ENCODE measurements at places on chromosomes 16 and 17.

- peak; percentile 55 for DNase-seq
Measured at GRCh38 chr17:15278924-15279477, 13.9 kb upstream of the PMP22 start.

- no peak for DNase-seq
Measured at GRCh38 chr17:14933676-14934075, 331.4 kb downstream of the PMP22 start.

DNA sequence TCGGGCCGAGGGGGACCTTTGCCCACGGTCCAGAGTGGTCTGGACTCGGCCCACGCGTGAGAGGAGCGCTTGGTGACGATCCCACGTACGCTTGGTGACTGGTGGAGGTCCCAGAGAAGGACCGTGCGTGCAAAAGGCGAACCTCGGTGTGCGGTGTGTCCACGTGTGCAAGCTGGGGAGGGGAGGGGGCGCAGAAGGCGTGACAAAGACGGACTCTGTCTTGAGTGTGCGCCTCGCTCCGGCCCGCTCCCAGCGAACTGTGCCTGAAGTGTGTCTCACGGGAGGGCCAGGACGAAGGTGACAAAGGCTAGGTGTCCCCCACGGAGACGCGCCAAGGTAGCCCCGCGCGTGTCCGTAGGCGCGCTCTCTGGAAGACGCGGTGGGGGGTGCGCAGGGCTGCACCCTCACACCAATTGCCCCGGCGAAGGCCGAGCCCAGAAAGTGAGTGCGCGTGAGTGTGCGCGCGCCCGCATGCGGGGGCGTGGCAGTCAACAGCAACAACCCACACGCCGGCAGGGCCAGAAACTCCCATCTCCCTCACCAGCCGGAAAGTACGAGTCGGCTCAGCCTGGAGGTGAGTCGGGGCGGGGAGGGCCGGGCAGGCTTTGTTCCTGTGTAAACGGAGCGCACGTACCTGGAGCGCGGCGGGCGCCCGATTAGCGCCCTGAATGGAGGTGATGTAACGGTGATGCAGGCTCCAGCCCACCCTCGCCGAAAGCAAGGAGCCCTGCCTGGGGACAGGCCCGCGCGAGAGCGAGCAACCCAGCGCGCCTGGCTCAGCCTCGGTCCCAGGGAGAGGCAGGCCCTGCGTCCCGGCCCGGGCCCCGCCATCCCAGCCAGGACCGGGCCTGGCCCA is at the start of gene GPRC5C:
Gene GPRC5C, plus strand, starts transcription at position 521 of the 856 bp plus-strand sequence. CDS start 7,689 bp downstream, outside the sequence.
- no peak for DNase-seq

- no peak for DNase-seq
Measured at GRCh38 chr16:20952139-20952920, 51.8 kb downstream of the LYRM1 start.

- DNase-seq: peak; percentile 64
Measured at GRCh38 chr17:15456972-15457722, 10.3 kb downstream of the CDRT4 start.

DNA sequence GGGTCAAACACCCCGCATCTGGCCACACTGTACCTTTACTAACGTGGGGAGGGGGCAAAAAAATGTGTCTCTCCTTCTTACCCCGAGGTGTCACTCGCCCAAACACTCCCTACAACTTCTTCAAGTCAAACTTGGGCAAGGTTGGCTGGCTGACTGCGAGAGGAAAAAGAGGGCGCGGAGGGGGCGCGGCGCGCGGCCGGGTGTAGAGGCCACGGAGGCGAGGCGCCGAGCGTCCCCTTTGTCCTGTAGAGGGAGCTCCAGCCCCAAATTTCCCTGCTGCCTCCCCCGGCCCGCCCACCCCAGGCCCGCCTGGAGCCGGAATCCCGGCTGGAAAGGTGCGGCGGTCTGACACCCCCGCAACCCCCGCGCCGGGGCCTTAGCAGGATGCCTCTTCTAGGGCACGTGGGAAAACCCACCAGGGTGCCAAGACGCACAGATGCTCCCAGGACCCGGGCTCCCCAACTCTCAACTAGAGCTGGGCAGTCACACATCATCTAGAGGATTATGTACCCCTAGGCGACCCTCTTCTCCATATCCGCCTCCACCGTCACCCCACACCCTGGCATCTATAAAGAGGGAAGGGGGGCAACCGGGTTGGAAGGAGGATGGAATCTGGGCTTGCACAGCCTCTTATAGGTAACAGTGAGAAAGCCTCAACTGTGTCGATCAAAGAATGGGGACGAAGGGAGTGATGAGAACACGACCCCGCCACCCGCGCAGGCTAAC is 4.2 kb downstream of the IRX3 start:
- DNase-seq: peak; percentile 77

GRCh38 chr17:2893422-2893914 is 97.2 kb downstream of the RAP1GAP2 start:
- DNase-seq: no peak

DNA sequence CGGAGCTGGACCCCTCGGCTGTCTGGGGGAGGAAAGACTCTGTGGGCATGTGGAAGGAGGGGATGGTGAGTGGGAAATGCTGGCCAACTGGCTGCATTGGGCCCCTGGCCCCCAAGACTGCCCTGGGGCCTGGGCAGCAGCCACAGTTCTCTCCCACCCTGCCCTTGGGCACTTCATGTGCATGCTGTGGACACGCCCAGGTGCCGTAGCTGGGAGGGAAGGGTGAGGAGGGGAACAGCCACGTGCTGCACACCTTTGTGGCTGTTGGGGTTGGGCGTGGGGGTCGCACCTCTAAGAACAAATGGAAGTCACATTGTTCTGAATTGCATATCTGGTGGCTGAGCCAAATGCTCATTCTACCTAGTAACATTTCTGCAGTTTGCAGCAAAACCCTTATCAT is 11.9 kb upstream of the ZNHIT3 start:
- no peak for DNase-seq

- DNase-seq: no peak
Measured at GRCh38 chr16:18839555-18839954, 38.2 kb upstream of the ARL6IP1 start.
